Body of pancreas (tissue), 4 donors: ENCODE measurements at places on chromosomes 2 and 18.

DNA sequence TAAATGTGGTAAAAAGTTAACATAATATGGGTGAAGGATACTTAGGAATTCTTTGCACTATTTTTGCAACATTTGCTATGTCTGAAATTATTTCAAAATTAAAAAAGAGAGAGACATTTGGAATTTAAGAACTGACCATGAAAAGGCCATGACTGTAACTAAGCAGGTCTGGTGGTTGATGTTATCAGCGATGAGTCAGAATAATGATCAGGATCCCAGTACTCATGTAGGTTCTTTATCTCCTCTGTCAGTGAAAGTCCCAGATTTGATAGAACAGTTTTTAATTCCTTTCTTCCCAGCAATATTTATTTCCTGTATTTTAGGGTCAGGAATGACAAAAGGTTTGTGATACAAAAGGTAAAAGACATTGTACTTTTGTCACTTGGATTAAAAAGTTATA, 242.4 kb upstream of the ZNF521 start:
- no peak for DNase-seq

DNA sequence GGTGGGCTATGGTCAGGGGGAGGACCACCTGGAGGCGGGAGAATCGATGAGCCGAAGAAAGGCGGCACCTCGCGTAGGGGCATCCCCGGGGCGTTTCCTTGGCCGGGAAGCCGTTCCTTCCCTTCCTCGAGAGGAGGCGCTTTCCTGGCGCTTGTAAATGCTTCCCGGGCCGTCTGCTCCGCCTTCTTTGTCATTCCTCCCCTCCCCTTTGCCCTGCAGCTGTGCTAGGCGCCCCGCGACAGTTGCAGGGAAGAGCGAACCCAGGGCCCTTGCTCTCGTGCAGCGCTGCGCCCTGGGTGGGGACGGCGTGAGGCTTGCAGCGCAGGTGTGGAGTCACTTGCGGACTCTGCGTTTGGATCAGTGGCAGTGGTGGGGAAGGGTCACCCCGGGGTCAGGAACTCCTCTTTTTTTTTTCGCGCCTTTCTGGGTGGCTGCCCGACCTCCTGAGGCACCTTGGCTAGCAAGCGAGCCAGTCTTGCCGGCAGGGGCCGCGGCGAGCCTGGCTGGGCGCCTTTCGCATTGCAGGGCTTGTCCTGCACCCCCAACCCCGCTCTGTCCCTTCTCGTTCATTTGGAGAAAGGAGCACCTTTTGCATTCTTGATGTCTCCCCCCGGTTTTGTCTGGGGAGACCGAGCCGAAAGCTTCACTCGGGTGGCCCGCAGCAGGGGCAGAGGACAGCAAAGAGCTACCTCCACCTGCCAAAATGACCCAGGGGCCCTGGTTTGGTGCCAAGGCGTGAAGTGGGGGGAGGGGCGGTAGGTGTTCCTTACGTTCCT, 858 bp downstream of the KCNS3 start:
- DNase-seq: peak; percentile 79

DNA sequence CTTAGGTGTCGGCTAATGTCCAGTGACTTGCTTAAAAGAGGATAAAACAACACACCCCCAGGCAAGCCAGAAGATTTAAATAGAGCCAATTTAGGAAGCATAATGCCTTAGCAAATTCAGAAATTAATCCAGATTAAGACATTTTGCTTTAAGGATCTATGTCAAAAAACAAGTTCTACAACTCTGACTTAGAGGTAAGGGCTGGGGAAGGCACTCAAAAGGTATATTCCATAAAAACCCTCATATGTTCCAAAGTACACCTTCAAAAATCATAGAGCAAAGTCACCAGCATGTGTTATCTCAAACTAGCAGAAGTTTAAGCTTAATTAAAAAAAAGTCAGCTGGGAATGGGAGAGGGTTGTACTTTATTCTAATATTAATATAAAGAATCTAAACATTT, 206.4 kb downstream of the NOL4 start:
- no peak for DNase-seq

DNA sequence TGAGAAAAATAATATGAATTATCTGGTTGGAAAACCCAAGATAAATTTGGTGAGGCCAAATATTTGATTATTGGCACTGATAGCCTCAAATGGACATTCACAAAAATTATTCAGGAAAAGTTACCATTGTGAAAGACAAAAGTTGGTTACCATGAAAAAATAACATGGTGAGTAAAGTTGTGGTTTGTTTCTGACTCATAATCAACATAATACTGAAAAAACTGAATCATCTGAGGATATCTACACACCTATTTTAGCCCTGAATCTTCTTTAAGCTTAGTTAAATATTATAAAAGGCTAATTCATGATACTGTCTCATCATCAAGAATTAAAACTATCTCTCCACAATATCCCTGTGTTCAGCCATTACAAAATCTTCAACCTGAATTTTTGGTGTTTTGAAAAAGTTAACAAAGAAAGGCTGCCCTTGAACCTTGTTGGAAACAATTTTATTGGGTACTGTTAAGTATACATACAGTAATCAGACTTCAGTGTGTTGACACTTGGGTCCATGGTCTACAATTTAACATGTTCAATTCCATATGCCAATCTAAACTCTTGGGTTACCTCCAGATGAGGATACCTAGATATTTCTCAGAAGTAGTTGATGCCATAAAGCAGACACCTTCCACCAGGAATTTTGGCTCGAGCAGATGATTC, 607.5 kb upstream of the SLC39A10 start:
- no peak for DNase-seq

- DNase-seq: no peak
Observed at GRCh38 chr2:31108561-31109286, 29.5 kb downstream of the GALNT14 start.
